ENCODE measurements at places on chromosomes 2 and 18. TPM values are rescaled to one million over a fixed set of nuclear protein-coding genes. Genes with fewer than 3 reads are reported as not detected.

CENPA gene
- total RNA-seq = 1.1 TPM

EMILIN1 gene
- total RNA-seq = 87.9 TPM

CKAP2L gene
- total RNA-seq = not detected

TSPYL6 gene
- not detected for total RNA-seq

ALK gene
- 0.32 TPM for total RNA-seq

PLEKHH2 gene
- 14.9 TPM for total RNA-seq

TMEM200C gene
- 0.14 TPM for total RNA-seq

UGT1A4 gene
- total RNA-seq = 9.0 TPM

IRS1 gene
- 6.2 TPM for total RNA-seq

DNA sequence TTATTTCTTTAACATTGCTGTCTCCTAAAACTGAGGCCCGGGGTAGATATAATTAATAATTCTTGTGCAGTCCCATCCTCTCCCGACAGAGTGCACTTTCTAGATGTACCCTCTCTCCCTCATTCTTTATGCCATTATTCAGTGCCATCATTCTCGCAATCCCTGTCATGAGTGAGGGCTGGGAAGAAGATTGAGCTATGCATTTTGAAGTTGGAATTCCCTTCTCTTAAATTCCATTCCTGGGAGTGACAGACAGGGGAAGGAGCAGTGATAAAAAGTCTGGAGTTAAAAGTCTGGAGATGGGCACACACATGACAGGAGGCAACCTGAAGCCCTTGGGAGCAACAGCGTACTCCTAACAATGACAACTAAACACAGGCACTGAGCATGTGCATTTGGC lies 2.6 kb upstream of the KCNE4 start:
- DNase-seq = no peak

DNA sequence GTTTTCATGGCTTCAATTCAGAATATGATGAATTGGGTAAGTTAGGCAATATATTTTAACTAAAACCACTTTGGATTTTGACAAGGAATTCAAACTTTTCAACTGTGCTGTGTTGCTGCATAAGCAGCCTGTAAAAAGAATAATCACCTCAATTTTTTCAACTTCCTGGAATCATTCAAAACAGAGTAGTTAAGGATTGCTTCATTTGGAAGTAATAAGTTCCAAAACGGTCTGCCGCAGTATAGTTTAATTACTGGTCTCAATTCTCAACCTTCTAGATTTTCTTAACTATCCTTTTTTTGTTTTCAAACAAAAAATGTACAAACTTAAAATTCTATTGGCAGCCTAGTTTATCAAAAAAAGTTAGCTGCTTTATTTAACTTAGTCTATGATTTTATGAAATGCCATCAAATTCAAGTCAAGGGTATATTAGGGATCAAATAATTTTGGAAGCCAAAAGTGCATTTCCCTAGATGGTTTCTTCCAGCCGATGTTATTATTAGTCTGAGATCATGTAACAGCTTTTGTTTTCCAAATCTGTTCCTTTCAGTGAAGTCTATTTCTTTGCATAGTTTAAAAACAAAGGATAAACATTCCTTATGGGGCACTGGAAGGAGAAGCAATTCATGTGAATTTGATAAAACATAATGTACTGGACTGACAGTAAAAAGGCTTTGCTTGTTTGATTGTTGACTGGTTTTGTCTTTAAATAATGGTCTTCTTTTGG lies 76.1 kb upstream of the ETAA1 start:
- DNase-seq = no peak

DNA sequence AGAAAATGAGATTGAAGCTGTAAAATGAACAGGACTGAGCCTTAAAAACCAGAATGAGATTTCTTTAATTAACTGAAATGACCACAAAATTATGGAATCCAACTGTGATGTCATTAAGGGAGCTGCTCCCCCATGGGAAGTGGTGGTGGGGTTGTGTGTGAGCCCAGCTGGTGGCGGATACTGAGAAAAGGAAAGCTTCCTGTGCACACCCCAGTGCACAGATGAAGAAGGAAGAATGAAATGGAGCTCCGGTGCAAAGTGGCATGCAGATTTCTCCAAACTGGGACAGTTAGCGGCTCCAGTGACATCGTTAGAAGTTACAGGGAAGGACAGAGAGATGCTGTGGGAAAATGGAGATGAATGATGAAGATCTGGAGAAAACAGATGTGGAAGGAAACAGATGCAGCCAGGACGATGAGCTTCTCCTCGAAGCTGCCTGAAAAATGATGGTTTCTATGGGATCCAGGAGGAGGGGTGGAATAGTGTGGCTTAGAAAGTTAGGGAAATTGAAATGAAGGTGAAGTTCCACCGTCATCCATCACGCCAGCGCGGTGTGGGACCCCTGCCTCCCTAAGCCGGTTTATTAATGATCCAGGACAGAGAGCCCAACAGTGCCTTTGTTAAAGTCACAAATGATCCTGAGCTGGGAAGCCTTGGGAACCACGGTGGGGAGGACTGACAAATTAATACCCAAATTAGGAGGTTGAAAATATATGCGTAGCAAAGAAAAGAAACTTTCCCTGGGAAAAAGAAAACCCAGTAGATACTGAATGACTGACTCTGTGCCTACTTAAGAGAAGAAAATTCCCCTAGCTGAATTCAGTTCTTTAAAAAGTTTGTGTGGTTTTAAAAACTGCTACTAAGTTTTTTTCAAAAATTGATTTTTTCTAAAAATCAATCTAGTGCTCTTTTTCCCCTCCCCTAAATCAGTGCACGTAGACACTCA lies 77.2 kb downstream of the TSN start:
- DNase-seq = no peak

GRCh38 chr2:94992360-94992759 lies 33.1 kb upstream of the MAL start:
- no peak for DNase-seq

- no peak for DNase-seq
Measured at GRCh38 chr2:126916744-126917143, 18.1 kb downstream of the TEX51 start.

DNA sequence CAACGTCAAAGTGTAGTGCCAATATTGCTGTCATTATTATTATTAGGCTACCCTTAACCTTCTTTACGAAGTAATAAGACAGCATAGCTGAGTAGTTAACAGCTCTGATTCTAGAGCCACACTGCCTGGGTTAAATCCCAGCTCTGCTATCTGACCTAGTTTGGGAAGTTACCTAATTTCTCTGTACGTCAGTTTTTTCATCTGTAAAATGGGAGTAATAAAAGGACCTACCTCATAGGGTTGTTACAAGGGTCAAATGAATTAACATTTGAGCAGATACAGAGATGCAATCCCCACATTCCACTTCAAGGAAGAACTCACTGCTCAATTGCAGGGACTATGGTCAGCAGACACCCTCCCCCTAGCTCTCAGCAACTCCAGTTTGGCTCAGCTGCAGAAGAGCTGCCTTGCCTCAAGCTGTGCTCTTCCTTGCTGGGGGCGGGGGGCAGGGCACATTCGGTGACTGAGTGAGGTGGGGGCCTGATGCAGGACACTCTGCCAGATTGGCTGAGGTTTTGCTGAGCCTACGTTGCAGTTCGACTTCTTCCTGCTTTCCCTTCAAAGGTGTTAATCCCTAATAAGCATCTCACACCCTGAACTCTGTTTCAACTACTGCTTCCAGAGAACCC lies 11.0 kb upstream of the LGALSL start:
- no peak for DNase-seq

DNA sequence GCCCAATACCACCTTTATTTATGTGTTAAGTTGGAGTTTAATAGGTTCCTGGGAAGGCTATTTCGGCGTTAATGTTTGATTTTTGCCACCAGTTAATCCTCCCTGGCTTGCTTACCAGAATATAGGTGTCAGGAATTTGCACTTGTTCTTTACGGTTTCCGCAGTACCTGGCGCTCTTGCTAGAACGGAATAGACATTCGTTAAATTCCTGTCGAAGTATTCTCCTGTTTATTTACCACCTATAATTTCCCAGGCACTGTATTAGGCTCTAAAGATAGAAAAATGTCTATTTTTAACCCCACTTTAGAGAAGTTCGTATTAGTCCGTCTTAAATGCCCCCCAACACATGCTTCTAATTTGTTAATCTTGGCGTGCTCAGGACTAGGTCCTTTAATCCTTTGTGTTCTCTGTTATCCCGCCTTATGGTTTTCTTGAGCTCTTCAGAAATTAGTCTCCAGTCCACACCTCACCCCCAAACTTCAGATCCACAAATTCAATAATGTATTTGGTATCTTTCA lies 575 bp downstream of the CCDC150 start:
- no peak for DNase-seq

GRCh38 chr18:6363216-6363615 lies 51.5 kb downstream of the L3MBTL4 start:
- DNase-seq = no peak

DNA sequence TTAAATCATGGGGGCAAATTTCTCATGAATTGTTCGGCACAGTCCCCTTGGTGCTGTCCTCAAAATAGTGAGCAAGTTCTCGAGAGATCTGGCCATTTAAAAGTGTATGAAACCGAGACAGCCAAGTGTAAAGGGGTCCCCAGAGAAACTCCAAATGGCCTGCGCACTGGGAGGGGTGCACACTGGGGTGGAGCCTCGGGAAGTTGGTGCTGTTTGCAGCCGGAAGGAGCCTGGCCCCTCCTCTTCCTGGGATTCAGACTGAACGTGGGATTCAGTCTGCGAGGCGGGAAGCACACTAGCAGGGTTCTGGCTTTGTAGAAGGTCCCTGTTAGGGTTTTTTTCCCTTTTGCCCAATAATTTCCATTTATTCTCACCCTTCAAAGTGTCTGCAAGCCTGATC lies 48.8 kb downstream of the RABL2A start:
- no peak for DNase-seq

DNA sequence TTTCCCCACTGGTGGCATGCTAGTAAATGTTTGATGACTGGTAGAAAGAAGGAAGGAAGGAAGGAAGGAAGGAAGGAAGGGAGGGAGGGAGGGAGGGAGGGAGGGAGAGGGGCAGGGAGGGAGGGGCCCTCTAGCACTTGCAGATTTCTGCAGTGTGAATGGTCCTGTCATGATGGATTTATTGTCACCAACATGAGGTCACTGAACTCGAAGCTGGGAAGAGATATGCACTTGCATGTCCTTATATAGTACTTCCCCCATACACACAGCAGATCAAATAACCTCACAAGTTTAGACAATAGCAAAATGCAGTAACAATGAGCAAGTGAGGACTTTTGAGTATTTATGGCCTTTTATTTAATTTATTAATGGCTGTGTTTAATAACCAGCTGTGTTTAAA lies 44.5 kb upstream of the CXCR4 start:
- no peak for DNase-seq

DNA sequence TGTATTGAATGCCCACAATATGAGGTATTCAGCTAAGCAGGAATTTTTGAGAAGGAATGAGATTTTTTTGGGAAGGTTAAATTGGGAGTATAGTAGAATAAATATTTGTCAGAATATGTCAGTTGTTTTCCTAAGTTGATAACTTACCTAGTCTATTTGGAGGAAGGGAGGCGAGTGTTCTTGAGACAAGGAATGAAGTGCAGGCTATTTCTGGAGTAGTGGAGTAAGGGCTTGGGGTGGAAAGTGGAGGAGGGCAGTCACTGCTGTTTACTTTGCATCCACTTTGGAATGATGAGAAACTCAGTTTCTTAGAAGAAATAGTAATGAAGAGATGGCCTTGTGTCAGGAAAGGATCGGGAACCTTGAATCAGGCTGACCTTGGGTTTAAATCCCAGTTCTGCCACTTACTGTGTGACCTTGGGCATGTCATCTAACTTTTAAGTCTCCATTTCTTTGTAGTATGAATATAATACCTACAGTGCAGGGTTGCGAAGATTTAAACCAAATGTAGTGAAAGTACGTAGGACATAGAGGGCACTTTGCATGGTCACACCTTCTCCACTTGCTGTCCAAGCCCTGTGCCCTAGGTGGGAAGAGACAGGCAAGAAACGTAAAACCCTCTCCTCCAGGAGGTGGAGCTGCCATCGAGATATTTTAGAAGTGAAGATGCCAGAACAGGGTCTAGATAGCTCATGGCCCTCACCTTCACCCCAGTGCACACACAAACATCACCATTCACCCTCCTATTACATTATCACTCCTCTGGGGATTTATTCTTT lies 25.2 kb upstream of the CYP27A1 start:
- DNase-seq = no peak

DNA sequence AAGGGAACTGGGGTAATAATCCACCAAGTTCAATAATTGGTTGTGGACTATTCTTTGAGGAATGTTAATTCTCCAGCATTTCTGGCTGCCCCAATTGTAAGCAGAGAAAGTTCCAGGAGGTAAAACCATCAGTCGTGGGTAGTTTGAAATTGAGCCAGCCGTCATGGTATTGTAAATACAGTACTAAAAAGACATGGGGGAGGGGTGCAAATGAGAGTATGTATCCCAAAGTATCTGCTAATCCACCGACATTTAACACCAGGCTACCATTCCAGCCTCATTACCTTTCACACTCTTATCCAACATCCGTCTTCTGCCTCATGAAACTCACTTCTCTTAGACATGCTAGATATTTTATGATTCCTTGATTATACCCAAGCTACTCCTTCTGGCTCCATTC lies 507.9 kb downstream of the ERBB4 start:
- no peak for DNase-seq

DNA sequence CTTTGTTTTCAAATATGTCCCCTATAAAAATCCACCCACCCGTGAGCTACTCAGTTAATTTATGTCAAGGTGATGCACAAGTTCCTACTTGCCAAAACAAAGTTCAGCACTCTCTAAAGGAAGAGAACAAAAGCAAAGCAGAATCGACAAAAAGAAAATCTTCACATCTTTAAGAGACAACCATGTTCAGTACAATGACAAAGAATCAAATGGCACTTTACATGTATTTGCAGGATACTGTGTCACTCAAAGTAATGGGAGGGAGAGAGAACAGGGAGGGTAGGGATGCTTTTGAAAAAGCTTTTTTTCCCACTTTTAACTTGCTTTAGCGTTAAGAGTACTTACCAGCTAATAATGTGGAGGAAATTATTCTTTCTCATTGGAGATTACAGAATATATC lies 39.0 kb upstream of the FAM237A start:
- no peak for DNase-seq

- DNase-seq = peak; percentile 16
Measured at GRCh38 chr2:177983183-177983788, 89.3 kb downstream of the PDE11A start.

GRCh38 chr2:25129901-25130520 lies 38.4 kb downstream of the POMC start:
- DNase-seq = no peak

- no peak for DNase-seq
Measured at GRCh38 chr2:74789271-74789670, 44.7 kb upstream of the HK2 start.

DNA sequence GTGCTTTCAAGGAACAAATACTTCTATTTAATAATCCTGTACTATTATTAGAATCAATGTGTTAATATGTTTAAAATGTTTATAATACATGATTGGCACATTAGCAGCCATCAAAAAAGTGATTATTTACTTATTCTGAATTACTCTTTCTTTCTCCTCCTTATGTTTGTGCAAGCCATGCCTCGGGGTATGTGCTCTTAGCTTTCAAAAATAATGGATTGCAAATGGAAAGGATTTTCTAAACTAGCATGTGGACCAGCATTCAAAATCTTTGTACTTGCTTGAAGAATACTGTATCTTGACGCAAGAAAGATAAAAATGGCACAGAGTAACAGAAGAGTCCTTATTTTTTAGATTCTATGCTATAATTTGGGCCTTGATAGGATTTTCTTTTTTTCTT lies 156.5 kb downstream of the CDH7 start:
- DNase-seq = no peak
